Urothelium cell line (cell line): ENCODE measurements at places on chromosomes 7 and 10.

GRCh38 chr7:19900118-19900517, 126.7 kb upstream of the TMEM196 start:
- no peak for DNase-seq

DNA sequence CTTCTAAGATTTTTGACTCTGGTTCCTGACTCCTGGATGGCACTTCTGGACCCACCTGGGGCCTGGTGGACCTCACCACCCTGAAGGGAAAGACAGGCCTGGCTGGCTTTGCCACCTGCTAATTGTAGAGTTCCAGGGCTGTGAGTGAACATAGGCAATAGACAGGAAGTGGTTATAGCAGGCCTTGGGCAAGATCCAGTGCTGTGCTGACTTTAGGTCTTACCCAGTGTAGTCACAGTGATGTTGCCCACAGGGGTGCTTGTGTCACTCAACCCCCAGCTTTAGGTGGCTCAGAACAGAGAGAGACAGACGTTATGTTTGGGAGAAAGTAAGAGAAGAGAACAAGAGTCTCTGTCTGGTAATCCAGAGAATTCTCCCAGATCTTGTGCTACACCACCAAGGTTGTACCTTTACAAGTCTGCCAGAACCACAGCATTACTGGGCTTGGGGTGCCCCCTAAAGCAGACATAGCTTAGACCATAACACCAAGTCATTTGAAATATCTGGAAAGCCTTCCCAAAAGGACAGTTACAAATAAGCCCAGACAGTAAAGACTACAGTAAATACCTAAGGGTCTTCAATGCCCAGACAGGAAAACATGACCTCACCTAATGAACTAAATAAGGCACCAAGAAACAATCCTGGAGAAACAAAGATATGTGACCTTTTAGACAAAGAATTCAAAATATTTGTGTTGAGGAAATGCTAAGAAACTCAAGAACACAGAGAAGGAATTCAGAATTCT, 303.4 kb downstream of the PCLO start:
- DNase-seq = peak; percentile 25

- no peak for DNase-seq
Measured at GRCh38 chr7:158602905-158603772, 15.5 kb upstream of the PTPRN2 start.

- DNase-seq = no peak
Measured at GRCh38 chr7:70681469-70682350, 450.2 kb upstream of the GALNT17 start.

DNA sequence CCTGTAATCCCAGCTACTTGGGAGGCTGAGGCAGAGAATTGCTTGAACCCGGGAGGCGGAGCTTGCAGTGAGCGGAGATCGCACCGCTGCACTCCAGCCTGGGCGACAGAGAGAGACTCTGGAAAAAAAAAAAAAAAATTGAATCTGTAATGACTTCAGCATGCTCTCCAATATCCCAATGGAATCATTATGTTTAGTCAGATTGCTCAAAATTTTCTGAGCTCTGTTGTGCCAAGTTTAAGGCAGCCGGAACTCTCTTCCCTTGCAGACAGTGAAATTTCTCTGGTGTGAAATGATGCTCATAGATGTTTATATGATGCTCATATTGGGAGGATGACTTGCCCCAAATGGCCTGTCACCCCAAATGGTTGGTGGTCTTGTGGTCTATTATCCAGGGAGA, 180.9 kb downstream of the CTTNBP2 start:
- DNase-seq = no peak

GRCh38 chr7:150378115-150378852, 846 bp upstream of the ZNF775 start:
- DNase-seq = peak; percentile 25

DNA sequence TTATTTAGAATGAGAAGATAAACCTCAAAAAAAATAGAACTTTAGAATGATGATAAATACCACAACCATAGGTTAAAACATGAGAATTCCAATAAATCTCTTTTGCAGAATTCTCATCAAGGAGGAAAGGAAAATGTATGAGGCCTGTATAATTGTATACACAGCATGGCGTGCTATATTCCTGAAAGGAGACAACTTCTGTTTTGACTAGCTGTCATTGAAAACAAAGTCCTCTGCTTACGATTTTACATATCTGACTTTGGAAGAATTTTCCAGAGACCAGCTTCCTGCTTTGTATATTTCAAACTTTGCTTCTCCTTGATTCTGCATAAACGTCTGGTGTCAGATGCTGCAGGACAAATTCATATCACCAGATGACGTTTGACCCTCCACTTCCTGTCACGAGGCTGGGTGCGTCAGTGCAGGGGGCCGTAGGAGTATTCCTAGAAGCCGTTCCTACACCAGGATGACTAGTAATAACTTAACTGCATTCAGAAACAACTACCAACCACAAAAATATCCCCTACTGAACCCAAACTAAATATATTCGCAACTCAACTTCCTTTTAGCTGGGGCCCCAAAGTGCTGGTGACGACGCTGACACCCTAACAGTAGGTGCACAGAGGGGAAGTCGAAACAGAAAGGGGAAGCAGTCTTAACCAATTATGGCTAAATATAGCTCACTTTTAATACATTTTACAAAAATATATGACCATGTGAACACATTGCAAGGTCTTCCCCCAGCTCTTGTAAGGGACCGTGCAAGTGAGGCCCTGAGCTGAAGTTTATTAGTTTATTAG, 178.6 kb upstream of the INHBA start:
- no peak for DNase-seq

- no peak for DNase-seq
Measured at GRCh38 chr7:129948338-129948737, 4.4 kb downstream of the UBE2H start.

GRCh38 chr7:130881091-130881798, 147.2 kb upstream of the KLF14 start:
- no peak for DNase-seq

- no peak for DNase-seq
Measured at GRCh38 chr10:113879691-113880090, 25.2 kb downstream of the NHLRC2 start.

DNA sequence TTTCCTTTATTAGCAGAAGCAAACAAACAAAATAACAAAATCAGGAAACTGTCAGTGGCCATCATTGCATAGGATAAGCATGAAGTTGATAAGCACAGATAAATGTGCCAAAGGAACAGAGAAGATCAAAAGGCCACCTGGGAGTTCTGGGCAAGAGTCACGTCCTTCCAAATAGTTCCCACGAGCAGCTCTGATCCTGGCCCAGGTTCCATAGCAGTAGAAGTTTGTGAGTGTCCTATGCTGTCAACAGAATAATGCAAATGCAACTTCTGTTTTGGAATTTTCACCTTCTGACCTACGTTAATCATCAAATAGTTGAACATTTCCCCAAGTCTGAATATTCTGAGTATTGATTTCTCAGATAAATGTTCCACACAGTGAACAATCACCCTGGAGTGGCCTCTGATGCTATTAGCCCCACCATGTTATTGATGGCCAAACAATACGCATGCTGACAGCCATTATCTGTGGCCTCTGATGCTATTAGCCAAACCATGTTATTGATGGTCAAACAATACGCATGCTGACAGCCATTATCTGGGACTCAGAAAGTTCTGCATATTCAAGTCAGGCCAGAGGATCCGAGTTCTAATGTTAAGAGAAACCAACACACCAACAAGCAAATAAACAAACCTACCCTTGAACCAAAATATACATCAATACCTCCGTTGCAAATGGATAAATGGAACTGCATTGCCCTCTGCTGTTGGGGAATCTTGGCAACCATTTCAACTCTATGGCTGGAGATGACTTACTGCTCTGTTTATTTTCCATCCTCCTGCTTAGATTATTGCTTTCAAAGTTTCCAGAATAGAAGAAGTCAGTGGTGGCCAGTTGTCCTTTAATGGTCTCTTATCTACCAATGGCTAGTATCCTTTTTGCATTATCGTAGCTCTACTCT, 63.3 kb downstream of the MRC1 start:
- no peak for DNase-seq

- no peak for DNase-seq
Measured at GRCh38 chr10:87740254-87740655, 77.8 kb downstream of the ATAD1 start.

GRCh38 chr10:63106111-63106755, 26.9 kb upstream of the NRBF2 start:
- DNase-seq = no peak

- no peak for DNase-seq
Measured at GRCh38 chr10:102416695-102417094, 1.9 kb downstream of the PSD start.

DNA sequence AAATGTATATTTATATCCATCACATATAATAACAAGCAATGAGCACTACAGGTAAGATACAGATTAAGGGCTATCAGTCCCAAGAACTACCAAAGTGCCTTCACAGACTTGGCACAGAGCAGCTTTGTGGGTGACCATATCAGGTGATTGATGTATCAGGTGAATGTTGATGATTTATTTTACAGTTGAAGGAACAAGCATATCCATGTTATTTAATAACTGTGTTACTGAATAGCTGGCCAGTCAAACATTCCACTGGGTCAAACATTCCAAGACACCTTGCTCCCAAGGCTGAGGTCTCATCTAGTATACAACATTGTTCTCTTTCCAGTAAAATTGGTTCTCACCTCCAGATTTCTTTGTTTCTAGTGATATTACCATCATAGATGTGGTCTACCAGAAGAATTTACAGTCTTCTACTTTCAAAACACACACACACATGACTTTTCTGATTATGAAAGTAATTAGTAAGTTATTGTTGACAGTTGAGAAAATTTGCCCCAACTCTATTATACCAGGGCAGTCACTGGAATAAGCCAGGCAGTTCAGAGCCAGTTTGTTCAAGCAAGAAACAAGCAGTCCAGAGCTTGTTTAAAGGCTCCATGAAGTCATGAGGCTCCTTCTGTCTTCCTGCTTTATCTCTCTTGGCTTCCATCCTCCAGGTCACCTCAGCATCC, 68.2 kb downstream of the ELAPOR2 start:
- no peak for DNase-seq

GRCh38 chr7:6160191-6160623, 112.2 kb downstream of the CYTH3 start:
- DNase-seq = peak; percentile 81

GRCh38 chr10:12602521-12602920, 253.2 kb downstream of the CAMK1D start:
- DNase-seq = no peak

- DNase-seq = no peak
Measured at GRCh38 chr7:85587785-85588184, 400.9 kb upstream of the SEMA3D start.

DNA sequence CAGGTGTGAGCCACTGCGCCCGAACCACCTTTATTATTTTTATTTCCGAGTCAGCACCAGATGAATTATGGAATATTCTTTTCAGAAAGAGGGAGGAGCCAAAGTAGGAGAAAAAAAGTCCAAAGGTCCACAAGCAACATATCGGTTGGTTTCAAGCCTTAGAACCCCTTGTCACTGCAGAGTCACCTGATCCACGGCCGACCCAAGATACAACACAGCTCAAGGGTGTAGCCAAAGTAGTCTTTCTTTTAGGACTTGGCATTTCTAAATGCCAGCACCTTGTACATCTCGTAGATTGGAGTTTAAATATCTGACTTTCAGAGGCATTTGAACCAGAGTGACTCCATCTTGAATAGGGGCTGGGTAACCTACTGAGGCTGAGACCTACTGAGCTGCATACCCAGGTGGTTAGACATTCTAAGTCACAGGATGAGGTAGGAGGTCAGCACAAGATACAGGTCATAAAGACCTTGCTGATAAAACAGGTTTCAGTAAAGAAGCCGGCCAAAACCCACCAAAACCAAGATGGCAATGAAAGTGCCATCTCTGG, 113.9 kb upstream of the ANLN start:
- no peak for DNase-seq

DNA sequence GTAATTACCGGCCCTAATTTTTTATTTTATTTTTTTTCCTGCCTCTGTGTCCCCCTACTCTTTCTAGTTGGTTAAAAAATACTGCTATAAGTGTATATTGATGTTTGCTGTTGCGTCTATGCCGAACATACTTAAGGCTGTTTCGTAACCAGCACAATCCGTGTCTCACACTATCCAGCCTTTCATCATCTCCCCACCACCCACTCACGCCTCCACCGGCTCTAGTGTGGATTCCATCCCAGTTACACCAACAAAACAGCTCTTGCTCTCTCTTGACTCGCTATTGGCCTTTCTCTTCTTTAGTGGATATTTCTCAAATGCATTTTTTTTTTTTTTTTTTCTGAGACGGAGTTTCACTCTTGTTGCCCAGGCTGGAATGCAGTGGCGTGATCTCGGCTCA, 70.1 kb upstream of the CAMK1D start:
- DNase-seq = no peak

DNA sequence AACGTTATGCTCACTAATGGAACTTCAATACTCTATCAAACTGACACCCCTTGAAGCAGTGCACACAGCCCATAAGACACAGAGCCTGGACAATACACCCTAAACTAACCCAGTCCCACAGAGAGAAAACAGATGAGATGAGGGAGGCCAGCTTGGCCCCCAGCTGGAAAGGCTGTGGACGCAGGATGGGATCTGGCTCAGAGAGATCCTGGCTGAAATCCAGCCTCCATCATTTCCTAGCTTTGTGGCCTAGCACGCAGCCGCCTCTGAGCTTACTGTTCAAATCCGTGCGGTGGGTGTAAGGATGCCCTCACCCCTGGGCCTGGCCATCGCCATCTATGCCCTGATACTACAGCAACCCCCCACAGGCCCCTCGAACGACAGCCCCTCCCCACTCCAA, 32.7 kb downstream of the SNX8 start:
- DNase-seq = no peak

- no peak for DNase-seq
Measured at GRCh38 chr10:132723330-132723970, 62.5 kb downstream of the NKX6-2 start.

DNA sequence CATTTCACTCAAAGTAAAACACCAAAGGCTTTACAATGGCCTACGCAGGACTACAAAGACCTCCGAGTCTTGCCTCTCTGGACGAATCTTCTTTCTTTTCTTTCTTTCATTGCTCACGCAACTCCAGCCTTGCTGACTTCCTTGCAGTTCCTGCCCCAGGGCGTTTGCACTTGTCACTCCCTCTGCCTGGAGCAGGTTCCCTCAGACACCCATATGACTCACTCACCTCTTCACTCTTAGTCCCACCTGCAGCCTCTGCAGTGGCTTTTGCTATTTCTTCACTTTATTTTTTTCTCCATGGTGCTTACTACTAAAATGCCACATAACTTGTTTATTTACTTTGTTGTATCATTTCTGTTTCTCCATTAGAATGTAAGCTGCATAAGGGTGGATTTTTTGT, 33.1 kb downstream of the GHRHR start:
- no peak for DNase-seq

- no peak for DNase-seq
Measured at GRCh38 chr7:115332691-115333090, 410.8 kb downstream of the MDFIC start.

GRCh38 chr7:120794106-120794729, 63.7 kb downstream of the TSPAN12 start:
- no peak for DNase-seq

GRCh38 chr7:4653771-4654170, 28.3 kb upstream of the FOXK1 start:
- no peak for DNase-seq

DNA sequence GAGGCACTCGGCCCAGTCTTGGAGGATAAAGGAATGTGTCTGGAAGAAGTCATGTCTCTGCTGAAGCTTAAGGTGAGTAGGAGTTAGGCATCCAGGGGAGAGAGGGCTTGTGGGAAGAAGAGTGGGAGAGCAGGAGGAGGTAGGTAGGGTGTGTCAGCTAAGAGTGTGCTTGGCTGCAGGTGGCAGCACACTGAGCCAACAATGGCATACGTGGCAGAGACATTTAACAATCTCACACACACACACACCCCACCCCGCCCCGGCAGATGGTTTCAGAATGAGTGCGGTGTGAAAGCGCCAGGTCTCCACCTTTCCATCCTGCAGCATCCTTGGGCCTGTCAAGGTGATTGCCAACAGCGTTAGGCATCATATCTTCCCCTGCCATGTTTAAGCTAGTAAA, 11.2 kb upstream of the ARPC1A start:
- DNase-seq = no peak
